Smooth muscle cell of the pulmonary artery (primary cell): ENCODE measurements at places on chromosomes 6 and 20. TPM values are rescaled to one million over a fixed set of nuclear protein-coding genes. Genes with fewer than 3 reads are reported as not detected.

DNMT3B gene
- 1.7 and 2.2 TPM in 2 replicates for total RNA-seq

CBLN4 gene
- total RNA-seq = not detected in 2 replicates

SNAP25 gene
- total RNA-seq = 0.53 and 1.1 TPM in 2 replicates

EMILIN3 gene
- under 0.01 TPM in 1 of 2 replicates, not detected in the other for total RNA-seq

SLC22A23 gene
- total RNA-seq = 4.2 and 18.1 TPM in 2 replicates

EPHA7 gene
- total RNA-seq = 0.07 and 0.26 TPM in 2 replicates

RBPJL gene
- not detected in 2 replicates for total RNA-seq

GNMT gene
- total RNA-seq = 0.13 and 0.36 TPM in 2 replicates

BTN3A1 gene
- total RNA-seq = 23.8 and 41.1 TPM in 2 replicates

RUNX2 gene
- total RNA-seq = 2.5 and 3.1 TPM in 2 replicates
